ENCODE measurements at places on chromosomes 1 and 21.

- DNase-seq: no peak
These were observed 36.7 kb upstream of the DMBX1 start for GRCh38 chr1:46452931-46453325.

GRCh38 chr1:240399381-240399780, 212.6 kb downstream of the GREM2 start:
- no peak for DNase-seq

GRCh38 chr1:185719021-185719420, 15.2 kb upstream of the HMCN1 start:
- DNase-seq: no peak

- DNase-seq: peak; percentile 47
These were observed 98.0 kb upstream of the DUSP10 start for GRCh38 chr1:221839782-221840395.

DNA sequence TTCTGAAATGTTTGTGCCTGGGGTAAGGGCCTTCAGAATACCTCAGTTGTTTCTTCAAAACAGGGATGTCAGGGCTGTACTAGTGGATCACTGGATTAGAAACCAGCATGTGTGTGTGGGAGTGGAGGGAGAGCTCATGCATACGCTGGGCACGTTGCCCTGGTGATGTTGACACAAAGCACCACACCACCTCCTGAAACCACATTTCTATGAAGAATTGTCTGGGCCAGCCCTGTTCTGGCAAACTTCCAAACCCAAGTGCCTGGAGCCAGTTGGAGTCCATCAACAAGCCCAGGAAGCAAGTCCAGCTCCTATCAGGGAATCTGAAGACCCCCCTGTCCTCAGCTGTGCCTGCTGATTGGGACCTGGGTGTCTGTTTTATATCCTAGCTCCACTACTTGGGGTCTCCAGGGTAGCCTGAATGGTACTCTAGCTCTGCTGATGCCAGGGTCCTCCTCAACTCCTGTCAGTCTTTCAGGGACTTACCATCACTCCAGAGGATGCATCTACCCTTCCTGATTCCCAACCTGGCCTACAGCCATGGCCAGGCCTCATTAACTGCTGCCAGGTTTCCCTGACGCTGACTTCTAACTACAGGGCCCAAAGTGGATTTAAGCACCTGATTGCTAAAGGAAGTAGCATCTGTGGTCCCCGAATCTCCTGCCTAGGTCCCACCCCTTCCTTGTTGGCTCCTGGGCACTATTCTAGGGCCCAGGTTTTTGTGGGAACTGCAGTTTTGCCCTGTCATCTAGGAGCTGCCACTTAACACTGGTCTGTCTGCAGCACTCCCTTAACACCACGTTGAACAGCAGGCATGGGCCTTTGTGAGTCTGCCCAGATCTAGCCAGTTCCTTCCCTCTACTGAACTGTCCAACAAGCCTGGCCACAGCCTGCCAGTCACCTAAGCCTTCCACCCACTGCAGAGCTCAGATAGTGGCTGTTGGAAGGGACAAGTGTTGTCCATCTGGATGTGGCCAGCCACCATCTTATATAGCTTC, 45.5 kb downstream of the LPAR3 start:
- no peak for DNase-seq

- no peak for DNase-seq
These were observed 6.0 kb upstream of the TGFBR3 start for GRCh38 chr1:91891969-91892368.

DNA sequence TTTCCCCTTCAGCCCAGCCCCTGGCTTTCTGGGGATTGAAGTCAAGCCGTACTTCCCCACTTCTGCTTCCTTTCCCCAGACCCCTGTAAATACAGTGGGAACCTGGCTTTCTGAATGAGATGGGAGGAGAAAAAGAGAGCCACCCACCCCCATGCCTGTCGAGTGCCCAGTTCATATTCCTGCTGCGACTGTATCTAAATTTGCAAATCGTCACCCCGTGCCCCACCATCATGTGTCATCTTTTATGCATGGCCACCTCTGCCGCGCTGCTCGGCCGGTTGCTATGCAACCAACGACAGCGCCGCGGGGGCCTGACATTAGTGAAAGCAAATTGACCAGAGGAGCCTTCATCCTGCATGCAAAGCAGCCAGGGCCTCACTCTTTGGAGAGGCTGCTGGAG, 143.0 kb downstream of the ELAVL4 start:
- DNase-seq: no peak

GRCh38 chr1:189315035-189315901, 1162.4 kb downstream of the BRINP3 start:
- DNase-seq: no peak

DNA sequence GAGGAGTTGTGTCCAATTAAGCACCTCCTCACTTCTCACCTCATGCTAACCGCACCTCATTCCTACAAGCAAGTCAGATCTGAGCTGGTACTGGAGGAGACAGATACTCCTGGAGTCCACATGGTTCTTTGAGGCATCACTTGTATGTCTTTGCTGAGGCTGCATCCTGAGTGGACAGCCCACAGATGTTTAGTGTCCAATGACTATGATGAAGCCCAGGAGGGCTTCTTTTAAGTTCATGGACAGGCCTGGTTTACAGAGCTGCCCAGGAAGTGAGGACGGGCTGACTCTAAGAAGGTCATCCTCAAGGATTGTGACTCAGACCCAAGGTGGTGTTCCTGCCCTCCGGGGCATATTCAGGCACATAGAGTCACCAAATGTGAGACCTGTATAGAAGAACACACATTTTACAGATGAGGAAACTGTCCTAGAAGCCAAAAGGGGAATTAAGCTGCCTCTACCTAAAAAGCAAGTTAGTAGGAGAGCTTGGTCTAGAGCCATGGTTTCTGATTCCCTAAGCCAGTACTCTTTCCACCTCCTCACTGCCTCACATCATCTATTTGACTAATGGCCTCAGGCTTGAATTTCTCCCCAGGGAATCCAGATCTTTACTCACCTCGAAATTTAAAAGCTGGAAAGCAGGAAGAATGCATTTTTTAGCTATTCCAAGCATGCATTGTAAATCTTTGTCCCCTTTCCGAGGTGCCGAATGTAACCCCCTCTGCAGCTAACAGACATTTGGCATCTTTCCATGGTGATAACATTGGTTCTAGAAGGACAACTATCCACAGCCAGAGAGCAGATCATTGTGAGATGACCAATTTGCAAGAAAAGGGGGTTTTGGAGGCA, 228.1 kb downstream of the OMA1 start:
- no peak for DNase-seq

DNA sequence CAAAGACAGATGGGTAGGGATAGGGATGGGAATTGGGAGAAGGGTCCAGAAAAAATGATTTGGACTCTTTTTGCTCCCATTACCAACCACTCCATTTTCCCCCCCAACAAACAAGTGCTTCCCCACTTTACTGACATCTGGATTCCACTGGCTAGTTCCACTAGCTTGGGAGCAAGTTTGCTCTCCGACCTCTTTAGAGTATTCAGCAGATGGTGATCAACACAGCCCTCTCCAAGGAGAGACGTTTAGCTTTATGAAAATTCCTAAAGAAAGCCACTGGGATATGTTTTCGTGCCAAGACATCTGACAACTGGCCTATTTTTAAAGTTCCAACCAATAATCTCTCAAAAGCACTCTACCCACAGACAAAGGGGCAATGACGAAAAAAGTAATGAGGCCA, 50.3 kb downstream of the ITPKB start:
- DNase-seq: no peak

DNA sequence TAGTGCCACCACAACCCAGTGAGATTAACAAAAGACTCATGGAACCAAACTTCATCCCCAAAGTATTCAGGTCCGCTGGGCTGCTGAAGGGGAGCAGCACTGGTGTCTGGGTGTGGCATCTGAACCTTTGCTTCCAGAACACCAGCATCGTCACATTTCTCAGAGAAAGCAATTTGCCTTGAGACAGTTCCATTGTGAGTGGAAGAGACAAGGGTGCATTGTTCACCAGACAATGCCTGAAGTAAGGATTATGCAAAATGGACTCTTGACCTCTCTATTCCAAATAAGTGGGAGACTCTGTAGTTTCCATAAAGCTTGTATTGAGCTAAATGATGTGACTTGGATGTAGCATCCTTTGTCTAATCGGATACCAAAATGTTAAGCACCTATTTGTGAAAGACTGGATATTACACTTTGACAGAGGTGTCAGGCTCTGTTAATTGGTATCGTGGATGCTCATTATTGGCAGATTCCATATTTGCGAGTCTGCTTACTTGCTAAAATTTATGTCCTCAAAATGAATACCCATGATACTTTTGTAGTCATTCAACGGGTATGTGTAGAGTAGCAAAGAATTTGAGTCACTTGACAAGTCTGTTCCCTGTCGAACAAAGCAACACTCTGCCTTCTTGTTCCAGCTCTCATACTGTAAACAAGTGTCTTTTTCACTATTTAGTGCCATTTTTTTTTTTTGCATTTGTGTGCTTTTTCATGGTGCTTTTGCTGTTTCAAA, 75.6 kb downstream of the MRPS6 start:
- no peak for DNase-seq

GRCh38 chr21:15071009-15071408, 6.2 kb upstream of the NRIP1 start:
- DNase-seq: no peak

- no peak for DNase-seq
These were observed 719 bp downstream of the SOD1 start for GRCh38 chr21:31660259-31660565.

DNA sequence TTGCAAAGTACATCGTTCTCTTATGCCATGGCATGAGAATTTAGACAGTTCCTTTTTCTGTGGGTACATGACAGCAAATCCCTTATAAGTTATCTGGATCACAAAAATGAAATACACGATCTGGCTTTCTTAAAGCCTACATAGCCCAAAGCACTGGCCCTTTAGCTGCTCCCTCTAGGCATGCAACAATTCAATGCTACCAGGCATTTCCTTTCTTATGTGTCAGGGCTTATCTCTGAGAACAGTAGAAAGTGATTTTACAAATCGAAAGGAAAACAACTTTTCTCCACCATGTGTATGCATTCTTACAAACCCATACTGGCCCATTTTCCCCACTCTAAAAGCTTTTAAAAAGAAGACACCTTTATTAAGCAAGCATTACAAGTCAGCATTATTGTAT, 139.7 kb downstream of the GRIK1 start:
- no peak for DNase-seq

- no peak for DNase-seq
These were observed 139.1 kb downstream of the BRINP2 start for GRCh38 chr1:177309880-177310279.

GRCh38 chr21:45724345-45724961, 80.9 kb downstream of the PCBP3 start:
- DNase-seq: no peak

GRCh38 chr1:235051521-235051920, 77.1 kb downstream of the TOMM20 start:
- no peak for DNase-seq
